ENCODE measurements at places on chromosomes 5 and 9.

GRCh38 chr9:69963803-69964202, 79.8 kb upstream of the MAMDC2 start:
- DNase-seq: no peak

DNA sequence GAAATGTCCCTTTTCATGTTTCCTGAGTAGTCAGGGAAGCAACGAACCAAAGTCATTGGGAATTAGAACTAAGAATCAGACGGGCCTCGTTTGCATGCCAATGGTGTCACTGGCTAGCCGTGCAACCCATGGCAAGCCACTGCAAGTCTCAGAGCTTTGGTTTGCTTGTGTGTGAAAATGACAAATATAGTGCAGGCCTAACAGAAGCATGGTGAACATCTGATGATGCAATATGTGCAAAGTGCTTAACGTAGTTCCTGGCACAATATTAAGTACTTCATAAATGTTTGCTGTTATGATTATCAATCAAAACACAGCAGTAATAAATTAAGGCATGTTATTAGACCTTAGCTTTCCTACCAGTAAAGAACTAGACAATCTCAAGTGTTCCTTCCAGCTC, 118.0 kb upstream of the TRIM32 start:
- no peak for DNase-seq

- no peak for DNase-seq
Measured at GRCh38 chr9:18598969-18599368, 125.0 kb downstream of the ADAMTSL1 start.

- no peak for DNase-seq
Measured at GRCh38 chr5:125526966-125527365, 780.5 kb upstream of the ZNF608 start.

Measured in stimulated activated CD8-positive, alpha-beta memory T cell treated with anti-CD3 and anti-CD28 coated beads, Interleukin-4, amount 100 ng/mL, for 48 hours (primary cell).